Head of caudate nucleus (tissue), 42 donors: ENCODE measurements at places on chromosomes 2 and 18.

DNA sequence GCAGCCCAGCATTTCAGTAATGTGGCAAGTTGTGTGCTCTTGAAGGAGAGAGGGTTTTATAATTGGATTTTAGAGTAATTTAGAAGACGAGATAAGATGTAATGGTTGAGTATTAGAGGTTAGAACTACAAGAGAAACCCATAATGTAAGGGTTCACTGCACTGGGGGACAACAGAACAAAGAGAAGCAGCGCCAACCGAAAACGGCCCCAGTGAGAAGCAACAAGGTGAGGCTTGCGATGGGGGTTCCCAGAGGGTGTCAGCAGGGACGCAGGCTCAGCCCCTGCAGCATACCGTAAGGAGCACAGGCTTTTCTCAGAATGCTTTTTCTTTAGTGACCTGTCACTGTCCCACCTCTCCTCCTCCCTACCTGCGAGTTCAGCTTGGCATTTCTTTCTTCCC, 183.9 kb upstream of the ETAA1 start:
- no peak for DNase-seq

DNA sequence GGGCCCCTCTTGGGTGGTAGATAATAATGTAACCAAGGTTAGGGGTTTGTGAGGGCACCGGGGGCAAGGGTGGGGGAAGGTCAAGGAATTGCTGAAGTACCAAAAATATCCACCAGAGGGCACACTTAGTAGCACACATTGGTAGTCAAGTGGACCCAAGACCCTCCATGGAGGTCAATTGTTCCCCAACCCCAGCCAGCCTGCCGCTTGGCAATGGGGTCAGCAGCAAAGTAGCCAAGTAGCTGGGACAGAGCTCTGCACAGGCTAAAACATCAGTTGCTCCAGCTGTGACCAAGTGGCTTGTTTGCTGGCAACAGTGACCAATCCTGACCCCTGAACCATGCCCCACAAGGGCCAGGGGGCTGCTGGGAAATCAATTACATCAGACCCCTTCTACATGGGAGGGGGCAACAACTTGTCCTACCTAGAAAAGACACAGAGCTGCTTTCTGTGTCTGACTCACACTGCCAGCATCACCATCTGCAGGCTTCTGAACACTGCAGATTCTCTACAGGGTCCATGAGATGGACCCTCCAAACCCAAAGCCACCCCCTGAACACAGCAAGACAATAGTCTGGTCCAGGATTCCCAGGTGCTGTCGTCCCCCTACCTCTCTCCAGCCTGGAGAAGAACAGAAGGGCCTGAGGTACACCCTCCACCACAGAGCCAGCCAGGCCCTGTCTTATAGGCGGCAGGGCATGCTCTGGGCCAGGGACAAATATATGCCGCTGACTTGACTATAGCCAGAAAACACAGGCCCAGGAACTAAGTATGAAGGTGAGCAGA, 76.0 kb downstream of the EMX1 start:
- no peak for DNase-seq

- DNase-seq = no peak
Observed at GRCh38 chr2:137729305-137729704, 235.0 kb upstream of the HNMT start.

GRCh38 chr2:12607971-12608370, 108.8 kb upstream of the TRIB2 start:
- DNase-seq = no peak

- DNase-seq = no peak
Observed at GRCh38 chr2:58268685-58269084, 27.6 kb upstream of the FANCL start.

- DNase-seq = no peak
Observed at GRCh38 chr2:66730441-66730840, 295.5 kb downstream of the MEIS1 start.

- no peak for DNase-seq
Observed at GRCh38 chr2:109681633-109682380, 67.6 kb downstream of the SOWAHC start.

GRCh38 chr18:26630596-26630995, 82.2 kb upstream of the KCTD1 start:
- no peak for DNase-seq

- no peak for DNase-seq
Observed at GRCh38 chr18:78730546-78730945, 249.1 kb upstream of the SALL3 start.

- peak; percentile 41 for DNase-seq
Observed at GRCh38 chr18:58057291-58057965, 13.4 kb downstream of the NEDD4L start.

GRCh38 chr2:189022053-189022481, 47.9 kb downstream of the COL3A1 start:
- DNase-seq = no peak

GRCh38 chr2:185738679-185739472, at the start of gene FSIP2:
Gene FSIP2 (plus strand): TSS chr2:185738804. CDS start chr2:185738895, 91 bp downstream.
- peak; percentile 0 for DNase-seq

- no peak for DNase-seq
Observed at GRCh38 chr2:146129231-146129630, 1609.3 kb upstream of the ZEB2 start.

- DNase-seq = no peak
Observed at GRCh38 chr2:33521791-33522281, 45.4 kb downstream of the RASGRP3 start.

DNA sequence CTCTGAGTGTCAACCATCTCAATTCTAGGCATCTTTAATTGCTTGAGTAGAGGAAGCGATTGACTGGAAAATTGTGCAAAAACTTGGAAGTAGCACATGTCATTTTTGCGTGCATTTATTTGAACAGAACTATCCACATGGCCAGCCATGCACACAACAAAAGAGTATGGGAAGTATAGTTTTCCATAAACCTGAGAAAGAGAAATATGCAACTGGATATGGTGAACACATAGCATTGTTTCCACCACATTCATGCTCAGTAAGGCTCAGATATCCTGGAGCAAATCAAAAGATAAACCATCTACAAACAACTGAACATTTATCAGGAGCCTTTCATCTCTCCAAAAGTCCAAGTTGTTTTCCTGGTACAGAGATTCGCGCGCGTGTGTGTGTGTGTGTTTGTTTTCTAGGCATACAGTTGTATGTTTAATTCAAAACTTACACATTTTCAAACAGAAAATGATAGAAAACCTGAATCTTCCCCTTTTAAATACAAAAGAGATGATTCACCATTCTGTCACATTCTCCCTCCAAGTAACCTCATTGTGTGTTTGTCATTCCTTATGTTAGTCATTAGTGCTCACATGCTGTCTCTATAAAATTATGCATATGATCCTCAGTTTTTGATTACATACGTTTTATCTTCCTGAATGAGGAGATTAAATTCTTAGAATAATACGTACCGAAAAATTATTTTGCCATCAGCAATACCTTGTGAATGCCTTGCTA, 780.4 kb upstream of the NRXN1 start:
- DNase-seq = no peak

- no peak for DNase-seq
Observed at GRCh38 chr2:218072478-218073024, 3.5 kb downstream of the RUFY4 start.

DNA sequence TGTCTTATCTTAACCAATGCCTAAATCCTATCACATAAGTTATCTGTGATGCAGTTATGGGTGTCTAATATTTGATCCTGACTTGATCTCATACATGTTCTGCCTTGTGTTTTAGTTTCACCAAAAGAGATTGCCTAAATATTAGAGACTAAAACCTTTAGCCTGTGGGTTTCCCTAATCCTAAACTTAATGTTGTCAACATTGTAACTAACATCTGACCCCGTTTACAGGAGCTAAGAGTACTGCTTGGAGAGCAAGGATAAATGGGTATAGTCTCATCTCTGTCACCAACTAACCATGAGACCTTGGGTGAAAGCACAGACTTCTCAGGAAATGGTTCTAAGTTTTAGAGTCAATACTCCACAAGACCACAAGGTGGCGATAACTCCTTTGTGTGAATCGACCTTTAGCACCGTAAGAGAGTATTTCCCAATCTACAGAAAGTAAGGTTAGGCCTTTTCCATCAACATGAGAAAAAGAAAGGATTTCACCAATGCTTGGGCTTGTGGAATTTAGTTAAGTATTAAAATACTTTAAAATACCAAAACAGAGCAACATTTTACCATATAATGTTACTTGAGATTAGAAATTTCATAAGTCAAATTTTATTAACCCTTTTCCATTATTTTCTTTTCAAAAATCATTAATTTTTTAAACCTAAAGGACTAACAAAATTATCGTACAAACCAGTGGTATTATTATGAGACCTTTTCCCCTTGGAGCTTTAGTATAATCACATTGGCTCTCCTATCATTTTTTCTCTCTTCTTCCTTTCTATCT, 60.5 kb downstream of the G6PC2 start:
- peak; percentile 25 for DNase-seq

- no peak for DNase-seq
Observed at GRCh38 chr2:225354281-225354774, 45.2 kb upstream of the NYAP2 start.

DNA sequence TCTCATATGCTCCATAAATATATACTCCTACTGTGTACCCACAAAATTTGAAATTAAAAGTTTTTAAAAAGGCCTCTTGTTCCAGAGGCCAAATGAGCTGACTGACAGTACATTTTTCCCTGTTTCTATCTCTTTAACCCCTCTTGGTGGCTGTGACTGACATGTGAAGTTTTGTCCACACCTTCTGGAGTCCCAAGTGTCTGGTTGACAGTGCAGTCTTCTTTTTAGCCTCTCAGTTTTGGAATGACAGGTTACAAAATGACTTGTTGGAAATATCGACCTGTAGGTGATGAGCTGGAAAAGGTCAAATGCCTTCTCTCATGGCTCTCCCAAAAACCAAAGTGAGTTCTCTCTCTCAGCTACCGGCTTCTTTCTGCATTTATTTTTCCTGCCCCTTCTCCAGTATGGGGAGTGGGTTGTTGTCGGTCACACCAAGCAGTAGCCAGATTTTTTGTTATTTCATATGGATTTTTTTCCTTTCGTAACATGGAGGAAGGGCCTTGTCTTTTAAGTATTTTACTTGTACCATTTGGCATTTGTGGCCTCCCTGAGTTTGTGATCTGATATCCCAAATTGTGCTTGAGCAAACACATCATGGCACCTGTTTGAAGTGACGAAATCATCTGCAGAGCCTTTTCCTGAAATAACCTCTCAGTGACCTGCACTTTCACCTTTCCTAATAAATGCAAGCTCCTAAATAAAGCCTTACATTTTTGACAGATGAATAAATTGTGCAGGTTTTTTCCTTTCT, 143.9 kb downstream of the ESCO1 start:
- DNase-seq = no peak

GRCh38 chr2:1282552-1282951, 130.7 kb upstream of the TPO start:
- DNase-seq = no peak

DNA sequence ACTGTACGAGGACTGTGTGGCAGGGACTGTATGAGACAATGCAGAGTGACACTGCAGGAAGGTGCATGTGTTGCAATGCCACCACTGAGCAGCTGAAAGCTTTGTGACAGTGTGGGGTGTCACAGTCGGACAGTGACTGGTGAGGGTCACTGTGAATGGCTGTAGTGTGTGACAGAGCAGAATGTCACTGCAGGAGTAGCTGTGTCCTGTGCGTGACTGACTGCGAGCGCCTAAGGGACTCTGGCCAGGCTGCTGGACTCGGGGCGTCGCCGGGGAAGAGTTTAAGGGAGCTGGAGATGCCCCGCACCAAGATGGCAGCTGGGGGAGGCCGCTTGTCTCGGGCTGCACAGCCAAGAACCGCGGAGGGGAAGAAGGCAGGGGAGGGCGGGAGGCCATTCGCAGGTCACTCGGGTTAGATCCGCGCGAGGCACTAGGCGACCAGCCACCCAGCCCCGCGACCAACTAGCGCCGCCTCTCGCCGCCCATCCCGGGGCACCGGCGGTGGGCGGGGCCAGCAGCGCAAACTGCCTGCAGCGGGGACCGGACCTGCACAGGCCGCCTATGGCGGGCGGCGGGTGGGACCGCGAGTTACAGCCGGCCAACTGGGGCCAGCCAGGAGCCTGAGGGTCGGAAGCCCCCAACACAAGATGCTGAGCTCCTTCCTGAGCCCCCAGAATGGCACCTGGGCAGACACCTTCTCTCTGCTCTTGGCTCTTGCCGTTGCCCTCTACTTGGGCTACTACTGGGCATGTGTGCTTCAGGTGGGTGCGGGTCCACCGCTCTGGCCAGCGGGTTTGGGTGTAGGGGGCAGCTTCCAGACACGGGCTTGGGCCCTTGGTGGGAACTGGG, at the start of gene ABHD1:
ABHD1 (plus strand) TSS at position 514 of the 849 bp plus-strand sequence; CDS start at position 648, 134 bp downstream.
- DNase-seq = peak; percentile 88

GRCh38 chr2:85503851-85504777, 34.9 kb upstream of the MAT2A start:
- DNase-seq = no peak

DNA sequence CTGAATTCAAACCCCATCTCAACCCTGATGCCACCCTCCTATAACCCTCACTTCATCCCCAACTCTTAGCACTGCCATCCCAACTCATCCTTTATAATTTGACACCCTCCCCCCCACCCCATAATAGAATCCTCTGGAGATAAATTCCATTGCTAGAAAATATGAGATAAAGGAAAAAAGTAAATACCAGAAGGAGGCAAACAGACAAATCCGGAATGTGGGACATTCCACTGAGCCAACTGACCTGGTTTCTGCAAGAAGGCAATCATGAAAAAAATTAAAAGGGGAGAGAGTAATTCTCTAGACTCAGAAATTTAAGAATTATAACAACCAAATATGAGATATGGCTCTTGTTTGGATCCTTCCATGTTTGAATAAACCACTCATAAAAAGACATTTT, 132.4 kb downstream of the CYP26B1 start:
- DNase-seq = no peak

- no peak for DNase-seq
Observed at GRCh38 chr18:41150316-41150715, 804.7 kb upstream of the PIK3C3 start.

DNA sequence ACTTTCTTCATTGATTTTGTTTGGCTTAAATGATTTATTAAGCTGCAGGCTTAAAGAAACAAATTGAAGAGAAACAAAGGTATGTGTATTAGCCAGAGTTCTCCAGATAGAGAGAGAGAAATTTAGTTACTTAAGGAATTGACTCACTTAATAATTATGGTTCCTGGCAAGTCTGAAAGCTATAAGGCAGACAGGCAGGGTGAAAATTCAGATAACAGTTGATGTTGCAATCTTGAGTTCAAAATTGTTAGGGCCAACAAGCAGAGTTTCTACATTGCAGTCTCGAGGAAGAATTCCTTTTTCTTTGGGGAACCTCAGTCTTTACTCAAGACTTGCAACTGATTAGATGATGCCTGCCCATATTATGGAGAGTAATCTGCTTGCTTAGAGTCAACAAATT, 593.5 kb downstream of the ADCYAP1 start:
- DNase-seq = no peak

GRCh38 chr2:238106698-238107524, 6.8 kb downstream of the ESPNL start:
- no peak for DNase-seq

DNA sequence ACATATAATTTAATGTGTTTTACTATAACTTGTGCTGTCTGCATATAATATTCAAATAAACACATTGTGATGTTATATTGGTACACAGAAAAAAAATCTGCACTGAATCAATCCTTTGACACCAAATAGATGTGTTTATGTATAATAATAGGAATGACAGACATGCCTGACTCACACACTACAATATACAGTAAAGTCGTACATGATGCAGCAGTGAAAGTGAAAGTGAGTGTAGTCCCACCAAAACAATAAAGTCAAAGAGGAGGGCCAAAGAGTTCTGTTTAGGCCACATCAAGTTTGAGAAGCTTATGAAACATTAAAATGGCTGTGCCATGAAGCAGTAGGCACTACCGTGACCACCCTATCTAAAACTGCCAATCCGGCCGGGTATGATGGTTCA, 8.2 kb upstream of the RBM44 start:
- DNase-seq = no peak

- DNase-seq = no peak
Observed at GRCh38 chr2:12152888-12153287, 406.5 kb downstream of the LPIN1 start.
